ENCODE measurements at places on chromosomes 12 and 14.

- DNase-seq = no peak
Observed at GRCh38 chr14:34179727-34180126, 228.9 kb upstream of the EGLN3 start.

DNA sequence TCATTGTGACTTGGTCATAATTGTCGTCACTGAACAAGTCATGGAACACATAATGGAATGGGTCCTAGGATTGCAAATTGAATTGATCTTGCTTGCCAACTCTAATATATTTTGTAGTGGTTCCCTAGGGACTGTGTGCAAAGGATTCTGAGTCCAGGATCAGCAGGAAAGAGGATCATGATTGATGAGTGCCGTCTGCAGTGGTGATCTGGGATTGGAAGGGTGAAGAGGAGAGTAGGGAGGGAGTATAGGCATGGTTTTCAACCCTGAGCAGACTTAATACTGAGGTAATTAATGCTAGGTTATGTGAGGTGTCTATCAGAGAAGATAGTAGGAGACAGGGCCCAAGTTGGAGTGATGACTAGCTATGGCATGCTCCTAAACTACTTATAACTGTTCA lies 168.9 kb downstream of the ESR2 start:
- DNase-seq = no peak

- DNase-seq = no peak
Observed at GRCh38 chr12:42660117-42660516, 70.6 kb upstream of the PRICKLE1 start.

- peak; percentile 31 for DNase-seq
Observed at GRCh38 chr12:32455607-32456071, 56.3 kb downstream of the FGD4 start.

DNA sequence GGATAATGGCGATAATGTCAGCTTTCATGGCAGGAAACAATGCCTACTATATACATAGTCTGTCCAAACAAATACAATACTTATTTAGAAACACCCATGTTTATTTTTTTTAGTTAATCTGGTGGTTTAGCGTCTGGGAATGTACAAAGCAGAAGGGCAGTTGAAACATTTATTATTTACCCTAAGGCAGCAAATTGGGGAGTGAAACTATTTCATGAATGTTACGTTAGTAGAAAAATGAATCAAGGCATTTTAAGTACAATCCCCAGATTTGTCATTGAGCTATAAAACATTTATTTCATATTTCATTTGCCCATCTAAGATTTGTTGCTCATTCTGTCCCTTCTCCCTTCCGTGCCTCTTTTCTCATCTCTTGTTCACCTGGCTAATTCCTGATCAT lies 87.1 kb upstream of the ATF1 start:
- DNase-seq = no peak

DNA sequence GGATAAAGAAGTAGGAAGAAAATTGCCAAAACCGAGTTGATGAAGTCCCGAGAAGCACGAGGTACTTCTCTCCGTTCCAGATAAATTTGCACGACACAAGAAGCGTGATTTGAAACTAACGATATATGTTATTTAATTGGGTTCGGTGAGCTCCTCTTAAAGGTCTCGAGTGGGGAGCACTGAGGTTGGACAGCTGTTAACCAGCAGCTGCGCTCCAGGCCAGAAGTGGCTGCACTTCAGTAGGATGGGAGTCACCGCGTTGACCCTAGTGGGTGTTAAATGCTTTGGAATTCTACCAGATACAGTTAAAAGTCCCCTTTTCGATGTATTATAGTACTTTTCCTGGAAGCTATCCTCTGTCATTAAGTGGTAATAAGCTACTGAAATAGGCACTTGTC lies 953 bp upstream of the DCAF5 start:
- no peak for DNase-seq

GRCh38 chr12:1918884-1919236 lies 408 bp upstream of the CACNA2D4 start:
- no peak for DNase-seq

DNA sequence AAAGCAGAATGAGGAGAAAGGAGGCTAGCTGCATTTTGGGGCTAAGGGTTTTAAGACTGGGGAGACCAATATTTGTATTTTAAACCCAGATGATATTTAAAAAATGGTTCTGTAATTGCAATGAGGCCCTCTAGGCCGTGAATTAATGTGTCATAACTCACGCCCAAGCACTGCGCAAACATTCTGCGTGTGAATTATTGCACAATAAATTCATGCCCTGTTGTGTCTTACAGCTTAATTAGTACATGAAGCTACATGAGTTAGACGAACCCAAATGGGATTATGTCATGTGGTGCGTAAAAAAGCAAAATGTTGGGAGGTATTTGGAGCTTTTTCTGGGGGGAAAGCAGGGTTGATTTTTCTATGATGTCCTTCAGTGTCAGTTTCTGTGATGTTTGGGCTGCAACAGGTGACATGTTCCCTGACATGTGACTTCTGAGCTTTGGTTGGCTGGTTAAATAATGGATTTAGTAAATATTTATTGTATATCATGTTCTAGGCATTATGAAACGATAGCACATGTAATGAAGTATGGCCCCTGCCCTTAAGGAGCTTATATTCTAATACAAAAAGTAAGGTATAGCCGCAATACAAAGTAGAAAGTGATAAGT lies 30.4 kb upstream of the CISTR start:
- no peak for DNase-seq

DNA sequence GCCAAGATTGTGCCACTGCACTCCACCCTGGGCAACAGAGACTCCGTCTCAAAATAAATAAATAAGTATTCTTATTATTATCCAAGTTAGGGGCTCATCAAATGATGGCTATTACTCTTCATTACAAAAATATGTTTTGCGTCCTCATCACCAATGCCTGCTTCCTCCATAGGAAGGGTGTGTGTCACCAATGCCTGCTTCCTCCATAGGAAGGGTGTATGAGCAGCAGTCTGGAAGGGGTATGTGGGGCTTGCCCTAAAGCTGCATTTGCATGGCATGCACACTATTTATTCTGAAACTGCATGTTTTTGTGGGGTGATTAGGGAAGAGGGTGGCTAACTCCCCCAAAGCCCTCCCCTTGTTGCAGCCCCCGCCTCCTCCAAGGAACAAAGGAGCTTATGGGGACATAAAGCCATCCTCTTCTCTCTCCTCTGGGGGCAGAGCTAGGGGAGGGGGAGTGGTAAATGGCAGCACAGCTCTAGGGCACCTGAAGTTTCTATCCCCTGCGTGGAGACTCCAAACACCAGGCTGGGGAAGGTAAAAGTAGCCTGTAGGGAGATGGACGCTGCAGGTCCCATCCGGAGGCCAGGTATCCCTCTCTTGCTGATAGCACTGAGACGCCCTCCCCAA lies 1.3 kb downstream of the CAMKK2 start:
- no peak for DNase-seq

- DNase-seq = no peak
Observed at GRCh38 chr14:34713681-34714319, 593 bp downstream of the CFL2 start.

- no peak for DNase-seq
Observed at GRCh38 chr12:82723093-82723492, 36.4 kb downstream of the TMTC2 start.

DNA sequence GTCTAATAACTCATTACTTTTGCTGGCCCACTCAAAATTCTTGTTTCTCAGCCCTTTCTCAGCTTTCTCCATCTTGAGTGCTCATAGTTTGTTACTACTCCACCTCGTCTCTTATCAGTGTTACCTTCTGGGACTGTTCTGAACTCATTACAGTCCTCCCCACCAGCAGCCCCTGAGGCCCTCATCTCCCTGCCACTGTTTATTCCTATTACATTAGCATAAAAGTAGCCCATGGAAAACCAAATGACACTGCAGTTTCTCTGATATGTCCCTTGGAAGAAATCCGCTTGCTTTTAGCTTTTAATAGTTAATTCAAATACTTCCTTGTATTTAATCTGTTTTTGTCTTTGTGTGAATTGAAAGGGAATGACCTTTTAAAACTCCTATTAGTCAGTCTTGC lies 7.6 kb downstream of the AKAP6 start:
- no peak for DNase-seq

GRCh38 chr14:102057480-102058114 lies 29.2 kb downstream of the HSP90AA1 start:
- DNase-seq = no peak

- DNase-seq = no peak
Observed at GRCh38 chr12:94390130-94390485, 69.6 kb downstream of the CEP83 start.

- no peak for DNase-seq
Observed at GRCh38 chr12:62933220-62933601, 1.7 kb downstream of the PPM1H start.

DNA sequence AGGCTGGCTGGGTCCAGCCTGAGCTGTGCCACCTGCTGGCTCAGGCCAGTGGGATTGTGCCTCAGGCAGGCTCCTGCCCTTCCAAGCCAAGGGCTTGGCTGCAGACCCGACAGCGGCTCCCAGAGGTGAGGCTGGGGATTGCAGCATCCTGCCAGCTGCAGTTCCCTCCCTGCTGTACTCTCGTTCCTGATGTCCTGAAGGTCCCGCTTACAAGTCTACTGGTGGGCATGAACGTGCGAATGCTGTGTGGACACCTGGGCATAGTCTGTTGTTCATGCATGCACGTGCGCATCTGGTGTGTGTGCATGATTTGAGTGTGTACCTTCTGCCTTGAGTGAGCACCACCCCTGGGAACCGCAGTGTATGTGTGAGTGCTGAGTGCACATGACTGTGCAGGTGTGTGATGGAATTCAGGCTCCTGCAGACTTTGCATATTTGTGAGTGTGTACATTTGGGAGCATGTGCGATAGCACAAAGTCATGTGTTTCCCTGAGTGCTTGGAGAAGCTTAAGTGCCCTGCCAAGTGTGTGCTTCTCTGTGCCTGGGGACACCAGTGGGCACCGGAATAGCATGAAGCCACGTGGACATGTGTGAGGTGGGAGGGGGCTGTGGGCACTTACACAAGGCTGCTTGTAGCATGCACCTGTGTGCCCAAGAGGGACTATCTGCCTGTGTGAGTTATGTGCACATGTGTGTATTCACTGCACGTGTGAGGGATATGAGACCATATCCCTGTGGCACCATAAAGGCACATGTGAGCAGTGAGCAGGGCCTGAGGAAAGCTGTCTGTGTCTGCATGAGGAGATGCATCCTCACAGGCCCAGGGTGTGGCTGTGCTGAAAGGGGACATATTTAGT lies 19.3 kb upstream of the KRT7 start:
- DNase-seq = no peak

DNA sequence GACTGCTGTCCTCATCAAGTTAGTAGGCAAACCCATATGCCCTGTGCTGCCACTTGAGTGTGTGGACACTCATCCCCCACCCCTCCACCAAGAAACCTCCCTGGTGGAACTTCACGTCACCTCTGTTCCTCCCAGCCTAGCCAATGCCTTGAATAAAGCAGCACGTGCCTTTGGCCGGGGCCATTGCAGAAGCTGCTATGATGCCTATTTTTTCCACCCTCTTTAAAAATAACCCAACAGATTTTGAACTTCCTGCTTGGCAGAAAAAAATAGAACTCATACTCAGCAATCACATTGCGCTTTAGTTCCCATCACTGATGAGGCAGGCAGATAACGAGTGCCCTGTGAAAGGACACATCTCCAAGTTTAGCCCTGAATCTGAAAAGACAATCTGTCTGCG lies 23.1 kb upstream of the PWP1 start:
- DNase-seq = no peak

- DNase-seq = no peak
Observed at GRCh38 chr12:15699886-15700285, 89.3 kb downstream of the EPS8 start.

- DNase-seq = no peak
Observed at GRCh38 chr14:69314327-69314726, 54.4 kb downstream of the GALNT16 start.

DNA sequence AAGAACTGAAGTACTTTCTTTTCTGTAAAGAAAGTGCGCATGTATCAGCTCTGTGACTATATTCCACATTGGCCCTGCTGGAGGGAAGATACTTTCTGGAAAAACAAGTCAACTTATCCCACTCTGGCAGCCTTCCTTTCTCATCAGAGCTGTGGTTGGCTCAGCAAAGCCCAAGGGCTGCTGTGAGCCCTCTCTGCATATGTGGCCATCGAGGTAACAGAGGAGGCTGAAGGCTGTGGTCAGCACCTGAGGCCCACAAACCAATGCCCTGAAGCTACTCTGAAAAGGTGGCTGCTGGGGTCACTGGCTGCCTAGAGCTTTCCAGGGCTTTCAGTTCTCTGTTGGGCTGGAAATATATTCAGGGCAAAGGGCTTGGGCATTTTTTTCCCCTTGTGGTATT lies 70.8 kb upstream of the IGF1 start:
- no peak for DNase-seq

DNA sequence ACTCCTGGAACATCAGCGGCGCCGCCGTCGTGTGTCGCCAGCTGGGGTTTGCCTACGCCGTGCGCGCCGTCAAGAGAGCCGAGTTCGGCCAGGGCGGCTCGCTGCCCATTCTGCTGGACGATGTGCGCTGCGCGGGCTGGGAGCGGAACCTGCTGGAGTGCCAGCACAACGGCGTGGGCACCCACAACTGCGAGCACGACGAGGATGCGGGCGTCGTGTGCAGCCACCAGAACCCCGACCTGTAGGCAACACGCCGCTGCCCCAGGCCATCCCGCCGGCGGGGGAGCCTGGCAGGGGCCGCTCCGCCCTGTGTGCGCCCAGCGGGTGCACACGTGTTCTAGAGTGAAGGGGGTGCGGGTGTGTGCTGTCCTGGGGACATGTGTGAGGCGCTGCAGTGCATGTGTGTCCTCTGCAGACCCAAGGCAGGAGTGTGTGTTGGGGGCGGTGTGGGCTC lies 8.7 kb upstream of the CYP46A1 start:
- DNase-seq = no peak

DNA sequence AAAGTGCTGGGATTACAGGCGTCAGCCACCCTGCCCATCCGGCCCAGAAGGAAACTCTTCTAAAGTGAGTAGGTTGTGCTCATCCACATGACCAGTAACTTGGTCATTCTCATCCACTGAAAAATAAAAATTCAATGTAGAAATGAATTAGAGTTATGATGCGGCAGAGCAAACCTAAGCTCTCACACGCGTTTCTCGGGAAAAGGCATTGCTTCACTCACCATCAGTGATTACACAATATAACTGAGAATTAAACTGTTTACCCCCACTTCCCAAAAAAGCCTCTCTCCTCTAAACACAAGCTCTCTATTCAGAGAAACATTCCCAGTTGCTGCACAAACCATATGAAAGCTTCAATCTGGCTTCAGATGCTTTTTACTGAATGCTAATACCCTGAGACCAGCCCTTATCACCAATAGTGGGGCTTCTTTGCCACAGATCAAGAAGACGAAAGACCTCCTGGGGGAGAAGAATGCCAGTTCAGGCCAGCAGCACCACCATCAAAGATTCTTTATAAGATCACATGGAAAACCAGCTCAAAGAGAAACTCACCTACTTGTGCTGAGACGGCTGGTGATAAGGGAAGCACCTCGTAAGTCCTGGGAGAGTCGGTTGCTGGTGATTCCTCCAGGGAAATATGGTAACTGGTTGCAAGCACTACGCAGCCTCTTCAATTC lies 121.5 kb upstream of the SFSWAP start:
- no peak for DNase-seq

DNA sequence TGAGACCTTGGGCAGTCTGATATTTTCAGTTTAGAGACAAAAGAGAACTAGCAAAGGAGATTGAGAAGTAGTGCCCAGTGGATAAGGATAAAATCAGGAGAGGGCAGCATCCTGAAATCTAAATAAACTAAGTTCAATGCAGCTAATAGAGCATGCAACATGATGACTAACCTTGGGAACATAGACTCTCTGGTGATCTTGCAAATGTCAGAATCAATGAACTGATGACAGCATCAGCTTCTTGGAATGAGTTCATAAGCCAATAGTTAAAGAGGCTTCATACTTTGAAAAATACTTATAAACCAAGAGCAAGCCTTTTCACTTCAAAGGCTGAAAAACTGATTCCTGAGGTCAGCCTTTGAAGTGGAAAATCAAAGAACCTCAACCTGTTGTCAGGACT lies 8.2 kb downstream of the TAS2R19 start:
- no peak for DNase-seq

GRCh38 chr14:98946940-98947339 lies 325.1 kb downstream of the BCL11B start:
- DNase-seq = no peak
